ENCODE measurements at places on chromosomes 13 and 19.

- no peak for DNase-seq
Observed at GRCh38 chr13:61463024-61463423, 47.4 kb upstream of the PCDH20 start.

GRCh38 chr13:65677906-65678305 is 1552.2 kb downstream of the PCDH9 start:
- no peak for DNase-seq

DNA sequence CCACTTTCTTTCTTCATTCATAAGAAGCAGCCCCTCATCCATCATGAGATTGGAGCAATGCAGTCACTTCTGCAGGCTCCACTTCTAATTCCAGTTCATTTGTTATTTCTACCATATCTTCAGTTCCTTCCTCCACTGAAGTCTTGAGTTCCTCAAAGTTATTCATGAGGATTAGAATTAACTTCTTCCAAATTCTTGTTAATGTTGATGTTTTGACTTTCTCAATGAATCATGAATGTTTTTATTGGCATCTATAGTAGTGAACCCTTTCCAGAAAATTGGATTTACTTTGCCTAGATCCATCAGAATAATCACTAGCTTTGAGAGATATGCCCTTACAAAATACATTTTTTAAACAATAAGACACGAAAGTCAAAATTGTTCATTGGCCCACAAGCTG is 2567.7 kb upstream of the PCDH20 start:
- no peak for DNase-seq

- no peak for DNase-seq
Observed at GRCh38 chr13:83879431-83880171, 2.7 kb downstream of the SLITRK1 start.

DNA sequence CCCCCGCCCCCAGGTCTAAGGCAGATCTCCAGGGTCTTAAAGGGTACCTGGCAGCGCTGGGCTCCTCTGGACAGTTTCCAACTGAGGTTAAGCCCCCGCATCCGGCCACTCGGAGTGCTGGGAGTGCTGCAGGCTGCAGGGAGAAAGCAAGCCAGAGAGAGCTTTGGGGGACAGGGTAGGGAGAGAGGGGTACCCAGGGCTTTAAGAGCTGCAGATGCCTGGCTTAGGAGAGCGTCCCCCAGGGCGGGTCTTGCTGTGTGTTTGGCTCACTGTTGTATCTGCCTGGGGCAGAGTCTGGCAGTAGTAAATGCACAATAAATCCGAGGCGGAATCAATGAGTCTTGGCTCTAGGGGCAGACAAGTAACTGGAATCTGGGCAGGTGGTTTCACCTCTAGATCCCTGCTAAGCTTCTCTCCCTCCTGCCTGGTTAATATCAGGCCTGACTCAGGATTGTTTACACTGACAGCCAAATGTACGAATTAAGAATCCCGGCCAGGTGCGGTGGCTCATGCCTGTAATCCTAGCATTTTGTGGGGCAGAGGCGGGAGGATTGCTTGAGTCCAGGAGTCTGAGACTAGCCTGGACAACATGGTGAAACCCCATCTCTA is 798 bp upstream of the COX6B2 start:
- no peak for DNase-seq

GRCh38 chr13:111183959-111184358 is 68.8 kb downstream of the ARHGEF7 start:
- no peak for DNase-seq

DNA sequence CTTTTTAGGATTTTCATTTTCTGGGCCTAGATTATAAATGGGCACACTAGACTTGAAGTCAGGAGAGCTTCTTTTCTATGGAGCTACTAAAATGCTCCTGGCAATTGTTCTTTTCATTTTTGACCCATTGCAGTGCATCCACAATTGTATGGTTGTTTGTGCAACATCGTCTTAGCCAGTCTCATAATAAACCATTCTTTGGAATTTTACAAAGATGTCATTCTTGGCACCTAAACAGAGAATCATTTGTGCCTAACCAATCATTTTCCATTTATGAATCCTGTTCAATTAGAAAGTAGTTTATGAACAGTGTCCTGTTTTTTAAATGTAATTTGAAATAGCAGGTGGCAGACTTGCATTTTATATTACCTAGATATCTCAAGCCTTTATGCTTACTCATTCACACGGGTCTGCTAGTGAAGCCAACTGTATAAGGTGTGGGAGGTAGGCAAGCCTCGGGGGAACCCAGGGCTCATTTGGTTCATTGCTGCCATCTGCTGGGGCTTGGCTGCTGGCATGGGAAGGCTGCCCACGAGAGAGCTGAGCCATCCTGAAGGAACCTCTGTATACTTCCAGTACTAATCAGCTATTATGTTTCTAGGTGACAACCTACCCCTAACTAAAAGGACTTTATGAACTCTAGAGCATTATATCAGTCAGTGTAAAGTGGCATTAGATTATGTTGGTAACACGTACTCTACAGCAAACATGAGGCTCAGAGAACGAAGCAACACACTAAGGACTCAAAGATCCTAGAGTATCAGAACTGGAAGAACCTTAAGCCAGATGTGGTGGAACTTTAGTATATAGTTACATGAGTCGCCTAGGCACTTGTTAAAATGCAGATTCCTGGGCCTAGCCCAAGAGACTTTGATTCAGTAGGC is 60.0 kb downstream of the TPT1 start:
- no peak for DNase-seq

GRCh38 chr13:42992764-42993122 is 702 bp upstream of the EPSTI1 start:
- no peak for DNase-seq

- DNase-seq = no peak
Observed at GRCh38 chr19:13917888-13918406, 11.9 kb downstream of the CC2D1A start.

GRCh38 chr13:75752826-75753225 is 116.7 kb downstream of the LMO7 start:
- DNase-seq = no peak

DNA sequence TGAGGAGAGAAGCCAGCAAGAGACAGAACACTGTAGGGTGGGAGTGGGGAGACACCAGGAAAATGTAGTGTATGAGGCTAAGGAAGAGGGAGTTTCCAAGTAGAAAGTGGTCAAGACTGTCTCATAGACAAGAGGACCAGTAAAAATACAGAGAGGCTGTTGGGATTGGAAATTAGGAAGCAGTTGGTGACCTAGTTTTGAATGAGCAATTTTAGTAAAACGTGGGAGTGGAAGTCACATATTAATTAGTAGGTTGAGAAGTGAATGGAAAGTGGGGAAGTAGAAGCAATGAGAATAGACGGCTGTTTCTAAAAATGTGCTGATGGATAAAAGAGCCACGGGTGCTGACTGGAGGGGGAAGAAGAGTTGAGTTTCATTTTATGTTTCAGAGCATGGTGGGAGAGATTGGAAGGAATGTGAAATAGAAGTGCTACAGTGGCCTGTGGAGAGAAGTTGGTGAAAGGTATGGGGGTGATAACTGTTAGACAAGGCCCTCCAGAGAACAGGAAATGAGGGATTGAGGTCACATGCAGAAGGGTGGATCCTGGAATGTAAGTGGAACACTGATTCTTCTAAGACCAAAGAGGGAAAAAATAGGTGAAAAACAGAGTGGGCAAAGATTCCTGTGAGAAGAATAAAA is 247.3 kb downstream of the MTUS2 start:
- DNase-seq = no peak
